ENCODE measurements at places on chromosomes 11 and 22.

DNA sequence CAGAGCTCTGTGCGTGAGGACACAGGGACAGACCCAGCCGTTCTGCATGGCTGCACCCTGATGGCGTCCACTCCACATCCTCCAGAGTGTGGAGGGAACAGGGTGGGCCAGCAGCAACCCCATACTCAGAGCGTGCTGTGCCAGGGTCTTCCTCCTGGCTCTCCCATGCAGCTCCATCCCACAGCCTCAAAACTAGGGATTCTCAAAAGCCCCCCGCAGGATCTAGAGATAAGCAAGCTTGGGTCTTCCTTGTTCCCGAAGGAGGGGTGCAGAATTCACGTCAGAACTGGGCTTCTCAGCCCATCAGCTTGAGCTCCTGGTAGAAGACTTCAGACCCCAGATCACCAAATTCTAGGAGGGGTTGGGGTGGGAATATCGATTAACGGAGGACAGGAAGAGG is 858.8 kb downstream of the TBC1D22A start:
- no peak for DNase-seq

DNA sequence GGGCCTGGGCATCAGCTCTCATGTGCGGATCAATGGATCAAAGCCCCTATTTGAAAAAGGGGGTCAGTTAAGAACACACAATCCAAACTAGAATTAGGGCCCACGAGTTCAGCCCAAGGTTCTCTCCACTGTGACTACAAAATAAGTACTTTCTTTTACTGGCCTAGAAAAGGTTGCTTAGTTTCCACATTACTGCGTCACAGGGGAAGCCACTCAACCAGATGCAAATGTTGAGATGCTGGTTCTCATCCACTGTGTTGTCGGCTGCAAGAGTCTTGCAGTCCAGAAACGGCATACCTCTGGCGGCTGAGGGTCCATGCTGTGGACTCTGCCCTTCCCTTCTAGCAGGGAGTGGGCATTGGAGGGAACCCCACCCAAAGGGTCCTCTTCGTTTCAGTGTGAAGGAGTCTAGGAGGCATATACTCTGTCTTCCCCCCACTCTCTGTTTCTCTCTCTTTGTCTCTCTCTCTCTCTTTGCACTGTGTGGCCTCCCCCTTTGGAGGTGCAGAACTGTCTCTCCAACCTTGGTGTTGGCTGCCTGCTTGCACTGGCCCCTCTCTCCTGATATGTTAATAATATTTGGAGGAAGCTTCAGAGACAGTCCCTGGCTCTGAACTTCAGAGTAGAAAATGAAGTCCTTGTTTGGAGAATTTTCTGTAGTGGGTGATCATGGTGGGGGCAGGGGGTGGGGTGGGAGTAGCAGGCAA is 99.0 kb upstream of the NNMT start:
- DNase-seq: no peak

DNA sequence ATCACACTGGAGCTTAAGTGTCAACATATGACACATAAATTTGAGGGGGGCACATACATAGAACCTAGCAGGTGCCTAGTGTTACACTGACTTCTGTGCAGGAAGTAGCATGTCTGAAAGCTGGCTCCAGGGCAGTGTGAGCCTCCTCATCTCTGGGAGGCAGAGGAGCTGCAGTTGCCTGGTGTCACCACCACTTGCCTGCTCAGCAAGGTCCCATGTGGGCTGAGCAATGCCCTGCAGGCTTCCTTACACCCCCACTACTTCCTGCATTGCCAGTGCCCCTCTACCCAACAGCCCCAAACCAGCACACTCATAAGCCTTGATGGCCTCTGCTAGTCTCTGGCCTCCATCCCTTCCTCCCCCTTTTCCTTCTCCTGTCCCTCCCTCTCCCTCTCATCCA is 165.8 kb downstream of the BUD13 start:
- DNase-seq: no peak

DNA sequence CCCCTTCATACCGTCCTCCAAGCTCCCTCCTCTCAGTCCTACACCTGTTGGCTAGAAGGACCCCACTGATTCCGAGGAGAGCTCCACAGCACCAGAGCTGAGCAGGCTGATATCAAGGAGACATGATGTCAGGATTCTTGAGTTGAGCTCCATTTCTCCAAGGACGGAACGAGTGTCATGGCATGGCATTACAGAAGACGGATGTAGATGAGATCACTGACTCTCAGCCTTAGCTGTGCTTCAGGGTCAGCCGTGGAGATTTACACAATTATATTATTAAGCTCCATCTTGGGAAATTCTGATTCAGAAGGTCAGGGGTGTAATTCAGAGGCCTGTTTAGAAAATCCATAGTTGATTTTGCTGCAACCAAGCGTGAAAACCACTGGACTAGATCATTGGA is 428.9 kb upstream of the B3GAT1 start:
- DNase-seq: no peak

GRCh38 chr11:112524798-112525197 is 264.1 kb upstream of the PLET1 start:
- DNase-seq: no peak

DNA sequence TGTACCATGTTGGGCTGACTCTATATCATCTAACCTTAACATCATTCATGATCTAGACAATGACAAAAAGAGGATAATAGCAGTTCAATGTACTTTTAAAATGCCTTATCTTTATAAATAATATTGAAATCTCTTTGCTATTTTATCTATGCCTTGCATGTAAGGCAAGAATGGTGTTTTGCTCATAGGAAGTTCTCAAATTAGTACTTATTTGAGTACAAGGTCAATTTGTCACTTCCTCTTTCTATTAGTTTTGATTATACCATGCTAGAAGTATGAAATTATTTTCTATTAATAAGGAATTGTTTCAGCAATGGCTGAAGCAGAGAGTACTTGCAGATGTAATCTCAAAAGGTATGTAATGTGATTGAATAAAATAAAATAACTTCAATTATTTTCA is 1285.4 kb upstream of the TENM4 start:
- no peak for DNase-seq

DNA sequence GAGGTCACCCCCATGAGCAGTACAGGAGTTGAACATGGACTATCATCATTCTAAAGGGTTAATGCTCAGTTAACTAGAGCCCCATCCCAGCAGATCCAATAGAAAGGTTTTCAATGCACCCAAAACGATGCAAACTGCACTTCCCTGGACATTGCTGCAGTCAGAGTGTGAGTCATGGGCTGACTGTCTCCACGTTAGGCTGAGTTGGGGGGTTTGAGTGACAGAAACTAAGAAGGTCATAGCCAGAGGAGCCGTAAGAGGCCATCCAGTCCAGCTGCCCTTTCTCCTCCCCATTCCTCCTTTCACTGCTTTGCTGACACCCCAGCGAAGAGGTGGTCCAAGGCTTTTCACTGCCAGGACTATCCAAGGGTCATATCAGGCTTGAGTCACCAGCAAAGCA is 10.5 kb upstream of the OR2AT4 start:
- DNase-seq: no peak

- DNase-seq: no peak
Observed at GRCh38 chr11:115255006-115255762, 249.0 kb downstream of the CADM1 start.

GRCh38 chr11:70233511-70233934 is 30.4 kb downstream of the FADD start:
- no peak for DNase-seq

DNA sequence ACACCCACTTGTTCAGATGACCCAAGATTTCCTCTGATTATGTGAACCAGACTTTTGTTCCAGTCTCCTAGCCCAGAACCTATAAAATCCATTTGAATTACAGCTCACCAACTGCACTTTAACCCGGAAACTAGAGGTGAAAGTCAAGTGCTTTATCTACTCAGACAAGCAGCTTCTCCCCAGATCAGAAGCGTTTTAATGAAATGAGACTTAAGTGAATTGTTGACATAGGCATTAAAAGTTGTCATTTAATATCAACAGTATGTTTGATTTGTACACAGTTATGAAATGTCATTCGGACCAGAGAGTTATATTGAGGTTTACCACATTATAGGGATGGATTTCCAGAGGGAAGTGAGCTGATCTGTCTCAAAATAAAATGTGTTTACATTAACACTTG is 52.0 kb downstream of the CADM1 start:
- DNase-seq: no peak

GRCh38 chr11:133955081-133955891 is 1.5 kb downstream of the IGSF9B start:
- no peak for DNase-seq

- no peak for DNase-seq
Observed at GRCh38 chr22:21622919-21623647, 6.7 kb downstream of the YDJC start.

GRCh38 chr22:26437694-26438392 is 8.8 kb downstream of the ASPHD2 start:
- no peak for DNase-seq

DNA sequence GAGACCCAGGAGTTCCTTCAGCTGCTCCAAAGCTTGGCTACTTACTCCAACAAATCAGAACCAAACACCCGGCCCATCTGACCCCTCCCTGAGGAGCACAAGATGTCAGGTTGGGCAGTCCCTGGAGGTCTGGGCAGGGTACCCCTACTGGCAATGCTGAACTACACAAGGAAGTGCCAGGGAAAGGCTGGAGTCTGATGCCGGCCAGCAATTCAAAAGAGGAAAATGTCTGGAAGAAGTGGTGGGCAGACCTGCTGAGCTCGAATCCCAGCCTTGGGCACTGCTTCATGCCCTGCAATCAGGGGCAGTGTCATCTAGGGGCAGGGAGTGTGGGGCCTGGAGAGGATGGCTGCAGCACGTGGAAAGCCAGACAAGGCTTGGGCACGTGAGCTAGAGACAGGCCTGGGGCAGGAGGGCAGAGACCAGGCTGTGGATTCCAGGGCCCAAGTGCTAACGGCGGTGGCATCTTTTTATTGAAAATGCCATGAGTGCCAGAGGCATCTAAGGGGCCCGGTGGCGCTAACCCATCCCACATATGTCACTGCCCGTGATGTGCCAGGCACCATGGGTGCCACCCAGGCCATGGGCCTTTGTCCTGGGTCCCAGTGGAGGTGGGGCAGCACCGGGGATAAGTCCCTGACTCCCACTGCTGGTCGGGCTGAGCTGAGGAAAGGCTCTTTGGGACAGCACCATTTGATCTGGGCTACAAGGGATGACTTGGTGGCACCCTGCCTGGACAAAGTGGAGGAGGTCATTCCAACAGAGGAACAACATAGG is 97.9 kb upstream of the PITPNB start:
- DNase-seq: no peak

DNA sequence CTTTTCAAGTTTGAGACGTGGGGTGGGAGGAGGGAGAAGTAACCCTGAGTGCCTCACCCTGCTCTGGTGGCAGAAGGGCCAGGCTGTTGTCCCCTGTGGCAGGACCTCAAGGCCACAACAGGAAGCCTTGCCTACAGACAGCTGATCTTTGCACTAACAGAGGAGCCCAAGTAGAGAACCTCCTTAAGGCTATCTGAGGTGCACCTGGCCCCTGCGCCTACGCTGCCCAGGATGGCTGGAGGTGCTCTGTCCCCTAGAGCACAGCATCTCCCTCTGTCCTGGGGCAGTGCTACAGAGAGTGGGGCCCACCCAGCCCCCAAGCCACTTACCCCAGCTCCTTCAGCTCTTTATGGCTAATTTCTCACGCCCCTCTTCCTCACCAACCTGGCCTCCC is 27.0 kb downstream of the MYO7A start:
- no peak for DNase-seq

GRCh38 chr22:23523713-23524112 is 56.4 kb downstream of the IGLL1 start:
- DNase-seq: no peak

DNA sequence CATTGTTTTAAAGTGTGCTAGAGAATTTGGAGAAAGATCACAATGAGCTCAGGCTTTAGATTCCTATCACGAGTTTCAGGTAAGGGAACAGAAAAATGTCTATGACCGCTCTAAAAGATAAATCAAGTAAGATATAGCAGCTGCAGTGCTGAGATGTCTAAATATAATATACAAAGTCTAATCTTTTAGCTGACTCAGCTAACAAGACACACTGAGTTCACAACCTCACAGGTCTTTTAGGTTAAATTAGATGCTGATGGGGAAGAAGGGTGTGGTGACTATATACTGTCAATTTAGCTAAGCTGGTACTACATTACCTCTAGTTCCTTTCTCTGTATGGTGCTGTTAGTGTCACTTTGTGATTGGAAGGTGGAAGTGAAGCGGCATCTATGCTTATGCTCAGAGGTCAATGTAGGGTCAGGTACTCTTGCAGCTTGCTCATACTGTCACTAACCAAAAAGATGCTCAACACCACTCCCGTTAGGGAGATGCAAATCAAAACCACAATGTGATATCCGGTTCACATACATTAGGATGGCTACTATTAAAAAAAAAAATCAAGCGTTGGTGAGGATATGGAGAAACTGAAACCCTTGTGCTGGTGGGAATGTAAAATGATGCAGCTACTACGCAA is 283.5 kb downstream of the SWAP70 start:
- no peak for DNase-seq

DNA sequence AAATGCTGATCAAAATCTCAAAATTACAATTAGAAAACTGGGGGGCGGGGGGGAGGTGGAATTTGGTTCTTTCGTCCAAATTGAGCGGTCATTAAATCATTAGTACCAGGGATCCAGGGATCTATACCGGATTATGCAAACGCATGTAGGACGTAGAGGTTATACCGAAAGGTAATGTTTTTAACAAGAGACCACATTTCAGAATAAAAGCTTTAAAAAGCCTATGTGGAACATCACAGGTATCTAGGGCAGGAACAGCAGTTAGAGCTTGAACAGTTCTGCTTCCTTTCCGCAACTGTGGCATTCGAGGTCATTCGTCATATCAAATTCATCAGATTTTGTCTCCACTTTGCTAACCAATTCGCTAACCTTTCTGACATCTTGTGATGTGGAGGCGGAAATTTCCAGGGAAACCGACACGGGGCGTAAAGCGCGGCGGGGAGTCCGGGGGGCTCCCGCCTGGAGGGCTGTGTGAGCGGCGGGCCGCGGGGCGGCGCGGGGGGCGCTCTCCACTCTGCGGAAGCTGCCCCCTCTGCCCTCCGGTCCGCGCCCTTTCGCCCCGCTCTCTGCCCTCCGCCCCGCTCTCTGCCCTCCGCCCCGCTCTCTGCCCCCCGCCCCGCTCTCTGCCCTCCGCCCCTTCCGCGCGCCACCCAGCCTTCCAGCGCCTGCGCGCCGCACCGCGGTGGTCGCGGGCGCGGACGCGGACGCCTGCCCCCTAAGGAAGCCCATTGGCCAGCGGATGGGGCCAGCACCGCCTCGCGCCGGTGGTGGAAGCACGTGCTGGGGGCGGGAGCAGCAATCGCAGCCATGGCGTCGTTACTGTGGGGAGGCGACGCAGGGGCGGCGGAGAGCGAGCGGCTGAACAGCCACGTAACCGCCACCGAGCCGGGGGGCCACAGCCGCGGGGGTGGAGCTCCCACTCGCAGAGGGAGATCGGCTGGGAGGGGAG is at the start of gene DDX25:
Gene DDX25, plus strand, starts transcription at position 798 of the 949 bp plus-strand sequence. Its CDS starts 10 bp downstream, at position 808.
- no peak for DNase-seq

- no peak for DNase-seq
Observed at GRCh38 chr22:50112151-50113118, 22.6 kb downstream of the MOV10L1 start.

DNA sequence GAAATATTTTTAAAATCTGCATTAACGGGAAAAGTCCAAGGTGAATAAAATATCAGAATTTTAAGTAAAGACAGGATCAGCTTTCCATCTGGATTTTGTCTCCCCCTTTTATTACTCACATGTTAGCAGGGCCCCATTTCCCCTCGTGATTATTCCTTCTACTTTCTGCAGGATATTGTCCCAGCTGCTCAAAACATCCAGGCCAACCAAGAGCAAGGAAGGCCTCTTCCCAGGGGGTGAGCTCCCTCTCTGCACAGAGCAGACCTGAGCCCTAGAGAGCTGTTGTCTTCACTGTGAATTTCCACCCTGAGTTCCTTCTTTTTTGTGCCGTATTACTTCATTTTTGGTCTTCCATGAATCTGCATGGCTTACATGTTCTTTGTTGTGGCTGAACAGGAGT is 3.7 kb upstream of the TMPRSS13 start:
- no peak for DNase-seq

GRCh38 chr11:130431801-130432200 is 3.4 kb upstream of the ADAMTS8 start:
- DNase-seq: no peak
